ENCODE measurements at places on chromosomes 6 and 20.

DNA sequence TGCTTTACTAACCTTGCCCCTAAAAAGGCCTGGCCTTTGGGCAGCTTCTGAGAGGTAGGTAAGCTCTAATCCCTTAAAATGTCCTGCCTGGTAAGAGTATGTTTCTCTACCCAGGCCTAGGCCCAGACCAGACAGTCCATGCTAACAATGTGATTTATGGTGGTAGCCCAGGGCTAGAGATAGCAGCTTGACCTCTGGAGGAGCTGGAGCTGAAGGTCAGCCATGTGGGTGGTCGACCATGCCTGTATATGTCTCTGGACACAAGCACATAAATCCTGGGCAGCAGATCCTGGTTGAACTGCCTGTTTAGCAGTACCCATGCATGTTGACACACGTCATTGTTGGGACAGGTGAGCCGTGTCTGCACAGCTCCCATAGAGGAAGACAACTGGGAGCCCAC is 62.1 kb upstream of the PHACTR1 start:
- no peak for DNase-seq

DNA sequence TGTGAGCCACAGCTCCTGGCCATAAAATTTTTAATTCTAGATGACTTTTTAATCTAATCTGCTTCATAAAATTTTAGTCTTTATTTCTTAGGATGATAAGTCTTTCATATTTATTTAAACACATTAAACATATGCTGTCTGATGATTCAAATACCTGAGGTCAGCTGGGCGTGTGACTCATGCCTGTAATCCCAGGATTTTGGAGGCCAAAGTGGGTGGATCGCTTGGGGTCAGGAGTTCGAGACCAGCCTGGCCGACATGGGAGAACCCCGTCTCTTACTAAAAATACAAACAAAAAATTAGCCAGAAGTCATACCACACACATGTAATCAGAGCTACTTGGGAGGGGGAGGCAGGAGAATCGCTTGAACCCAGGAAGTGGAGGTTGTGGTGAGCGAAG is 53.1 kb downstream of the RBM24 start:
- no peak for DNase-seq

- no peak for DNase-seq
These were observed 390.1 kb downstream of the ZFAND3 start for GRCh38 chr6:38209371-38210260.

DNA sequence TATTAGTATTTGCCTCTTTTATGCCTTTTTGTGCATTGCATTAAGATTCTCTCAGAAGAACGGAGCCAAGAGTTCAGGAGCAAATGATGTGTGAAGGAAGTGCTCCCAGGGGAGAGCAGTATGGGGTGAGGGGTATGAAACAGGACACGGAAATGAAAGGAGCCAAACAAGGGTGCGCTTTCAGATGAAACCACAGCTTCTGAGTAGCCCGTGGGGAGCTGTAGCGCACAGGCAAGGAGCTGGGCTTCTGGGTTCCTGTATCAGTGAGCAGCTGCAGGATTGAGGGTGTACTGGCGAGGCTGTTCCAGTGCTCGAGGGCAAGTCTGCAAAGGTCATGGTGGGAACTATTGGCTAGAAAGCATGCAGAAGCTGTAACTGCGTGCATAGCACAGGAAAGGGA is 25.4 kb downstream of the ANKEF1 start:
- no peak for DNase-seq

DNA sequence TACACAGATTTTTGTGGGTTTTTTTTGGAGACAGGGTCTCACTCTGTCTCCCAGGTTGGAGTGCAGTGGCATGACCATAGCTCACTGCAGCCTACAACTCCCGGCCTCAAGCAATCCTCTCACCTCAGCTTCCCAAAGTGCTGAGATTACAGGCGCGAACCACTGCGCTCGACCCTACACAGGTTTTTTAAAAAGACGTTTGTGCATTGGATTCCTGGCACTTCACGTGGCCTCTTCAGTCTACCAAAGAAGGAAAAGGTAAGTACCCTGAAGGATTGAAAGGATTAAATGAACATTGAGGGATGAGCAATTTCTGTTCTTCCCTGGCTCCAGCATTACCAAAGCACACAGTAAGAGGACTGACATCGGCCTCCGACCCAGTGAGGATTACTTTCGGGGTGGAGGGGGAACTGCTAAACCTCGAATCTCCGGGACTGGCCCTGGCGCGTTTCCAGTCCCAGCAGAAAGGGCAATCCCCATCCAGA is 556 bp upstream of the YWHAB start:
- DNase-seq = no peak

GRCh38 chr6:125866433-125866832 is 75.7 kb downstream of the NCOA7 start:
- no peak for DNase-seq

GRCh38 chr6:46170357-46171289 is at the start of gene ENPP5:
TSS of gene ENPP5 (minus strand) at chr6:46170980. CDS start at chr6:46168262, 2,718 bp downstream.
- DNase-seq = peak; percentile 86

All from anterior cingulate cortex (tissue), 58 donors.